ENCODE measurements at places on chromosomes 1 and 21.

DNA sequence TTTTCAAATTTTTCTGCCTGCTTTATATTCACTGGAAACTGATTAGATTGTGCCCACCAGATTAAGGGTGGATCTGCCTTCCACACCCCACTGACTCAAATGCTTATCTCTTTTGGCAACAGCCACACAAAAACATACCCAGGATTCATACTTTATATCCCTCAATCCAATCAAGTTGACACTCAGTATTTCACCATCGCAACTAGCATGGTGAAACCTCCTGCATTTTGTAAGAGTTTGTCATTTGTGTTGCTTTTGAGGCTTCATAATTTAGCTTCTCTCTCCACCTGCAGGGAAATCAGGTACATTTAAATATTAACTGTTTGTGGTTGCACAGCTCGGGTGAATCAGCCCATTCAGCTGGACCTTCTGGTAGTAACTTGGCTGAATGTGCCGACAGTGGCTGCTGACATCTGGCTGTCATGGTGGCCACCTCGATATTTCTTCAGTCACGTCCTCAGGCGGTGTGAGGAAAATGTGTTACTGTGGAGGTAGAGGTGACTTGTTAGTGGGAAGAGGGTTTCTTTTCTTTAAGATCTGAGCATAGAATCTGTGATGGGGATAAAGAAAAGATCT is 224.0 kb downstream of the PTBP2 start:
- no peak for DNase-seq

DNA sequence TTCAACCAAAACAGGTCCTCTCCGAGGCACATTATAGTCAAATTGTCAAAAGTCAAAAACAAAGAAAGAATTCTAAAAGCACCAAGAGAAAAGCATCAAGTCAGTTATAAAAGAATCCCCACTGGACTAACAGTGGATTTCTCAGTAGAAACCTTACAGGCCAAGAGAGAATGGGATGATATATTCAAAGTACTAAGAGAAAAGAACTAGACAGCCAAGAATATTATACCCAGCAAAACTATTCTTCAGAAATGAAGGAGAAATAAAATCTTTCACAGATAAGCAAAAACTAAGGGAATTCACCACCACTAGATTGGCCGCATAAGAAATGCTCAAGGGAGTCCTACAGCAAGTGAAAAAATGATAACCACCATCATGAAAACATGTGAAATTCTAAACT is 16.1 kb downstream of the OLFML3 start:
- DNase-seq = no peak

DNA sequence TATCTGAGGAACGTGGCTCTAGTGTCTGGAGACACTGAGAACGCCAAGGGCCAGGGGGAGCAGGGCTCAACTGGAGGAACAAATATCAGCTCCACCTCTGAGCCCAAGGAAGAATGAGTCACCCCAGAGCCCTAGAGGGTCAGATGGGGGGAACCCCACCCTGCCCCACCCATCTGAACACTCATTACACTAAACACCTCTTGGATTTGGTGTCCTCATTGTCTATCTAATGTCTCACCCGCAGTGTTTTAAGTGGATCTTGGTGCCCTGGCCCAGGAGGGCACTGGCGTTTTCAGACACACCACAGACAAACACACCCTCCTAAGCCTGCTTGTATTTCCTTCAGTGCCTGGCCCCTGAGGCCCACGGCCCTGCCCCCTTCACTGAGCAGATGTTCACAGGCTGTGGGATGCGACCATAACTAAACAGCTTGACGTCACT is 2.2 kb upstream of the FALEC start:
- no peak for DNase-seq

GRCh38 chr1:207079706-207080241 is 8.9 kb upstream of the C4BPB start:
- no peak for DNase-seq

DNA sequence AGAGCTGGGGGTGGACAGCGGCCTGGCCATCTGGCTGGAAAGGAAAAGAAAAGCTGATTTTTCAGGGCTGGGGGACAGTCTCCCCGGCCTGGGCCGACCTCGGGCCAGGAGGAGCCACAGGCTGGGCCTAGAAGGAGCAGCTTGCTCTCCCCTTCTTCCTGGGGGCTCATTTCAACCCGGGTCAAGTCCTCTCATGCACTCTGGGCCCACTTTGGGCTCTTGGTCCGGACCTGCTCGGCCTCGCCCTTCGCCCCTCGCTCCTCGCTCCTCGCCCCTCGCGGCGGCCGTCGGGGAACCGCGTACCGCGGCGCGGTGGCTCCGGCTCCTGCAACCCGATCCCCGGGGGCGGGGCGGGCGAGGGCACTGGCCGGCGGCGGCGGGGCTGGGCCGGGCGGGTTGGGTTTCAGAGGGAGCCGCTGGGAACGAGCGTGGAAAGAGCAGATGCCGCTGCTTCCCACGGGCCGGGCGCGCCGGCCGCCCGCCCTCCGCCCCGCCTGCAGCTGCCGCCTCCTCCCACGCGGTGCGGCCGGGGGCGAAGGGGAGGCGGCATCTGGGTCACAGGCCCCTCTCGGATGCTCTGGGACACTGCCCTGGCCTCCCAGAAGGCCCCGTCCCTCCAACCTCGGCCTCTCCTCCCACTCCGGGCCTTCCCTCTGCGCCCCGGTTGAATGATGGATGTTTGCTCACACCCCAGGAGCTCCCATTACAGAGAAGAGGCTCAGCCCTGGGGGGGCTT is 6.6 kb downstream of the HEYL start:
- DNase-seq = no peak

GRCh38 chr1:39861003-39861402 is 22.3 kb downstream of the TRIT1 start:
- DNase-seq = no peak

GRCh38 chr1:154351363-154352068 is 26.2 kb downstream of the ATP8B2 start:
- DNase-seq = no peak

- no peak for DNase-seq
These were observed 56.4 kb downstream of the ETS2 start for GRCh38 chr21:38861989-38862683.

- DNase-seq = no peak
These were observed 120.9 kb upstream of the KIAA1614 start for GRCh38 chr1:180791806-180792205.

DNA sequence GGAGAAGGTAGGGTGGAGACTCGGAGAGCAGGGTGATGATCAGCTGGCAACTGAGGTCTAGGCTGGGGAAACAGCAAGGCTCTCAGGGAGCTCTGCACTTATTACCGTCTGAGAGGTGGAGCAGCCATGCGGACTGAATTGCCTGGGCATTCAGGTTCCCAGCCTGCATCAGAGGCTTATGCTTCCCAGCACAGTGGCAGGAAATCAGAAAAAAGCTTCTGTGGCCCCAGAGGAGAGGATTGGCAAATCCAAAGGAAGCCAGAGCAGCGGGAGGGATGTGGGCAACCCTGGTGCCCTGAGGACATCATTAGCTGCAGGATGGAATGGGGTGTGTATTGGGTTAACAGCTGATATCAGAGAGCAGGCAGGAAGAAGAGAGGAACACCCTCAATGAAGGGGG is 374.1 kb upstream of the POU3F1 start:
- DNase-seq = no peak

- no peak for DNase-seq
These were observed 179.3 kb downstream of the BARHL2 start for GRCh38 chr1:90537606-90538362.

DNA sequence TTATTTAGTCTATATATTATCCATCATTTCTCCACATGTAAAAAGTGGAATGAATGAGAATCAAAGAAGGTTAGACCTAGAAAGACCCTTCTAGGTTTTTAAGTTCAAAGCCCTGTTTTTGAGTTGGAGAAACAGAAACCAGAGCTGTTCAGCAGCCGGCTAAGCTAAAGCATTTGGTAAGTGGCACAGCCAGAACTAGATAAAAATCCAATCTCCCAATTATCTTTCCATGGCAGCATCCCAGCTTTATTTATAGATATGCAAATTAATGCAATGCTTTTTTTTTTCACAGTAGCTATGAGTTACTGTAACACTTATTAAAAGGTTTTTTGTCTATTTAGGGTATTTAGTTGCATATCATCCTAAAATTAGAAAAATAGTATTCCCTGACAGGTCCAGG is 85.1 kb downstream of the NIBAN1 start:
- DNase-seq = no peak

GRCh38 chr1:167059045-167059808 is 30.9 kb downstream of the GPA33 start:
- DNase-seq = peak; percentile 45

- no peak for DNase-seq
These were observed 128.2 kb downstream of the NFIA start for GRCh38 chr1:61210435-61211154.

DNA sequence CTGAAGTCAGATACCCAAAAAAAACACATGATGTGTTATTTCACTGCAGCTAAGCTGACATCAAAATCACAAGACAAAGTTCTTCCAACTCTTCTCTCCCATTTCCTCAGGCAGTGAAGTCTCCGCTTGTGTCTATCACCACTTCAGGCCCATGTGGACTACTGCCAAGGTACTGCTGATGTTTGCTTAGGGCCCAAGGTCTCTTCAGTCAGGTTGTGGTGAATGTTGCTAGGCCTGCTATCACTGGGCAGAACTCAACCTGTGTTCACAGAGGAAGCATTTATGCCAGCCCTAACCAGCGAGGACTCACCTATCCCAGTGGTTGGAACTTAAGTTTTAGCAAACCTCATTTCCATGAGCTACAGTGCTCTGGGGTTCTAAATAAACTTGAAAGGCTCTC is 156.5 kb upstream of the BRINP3 start:
- no peak for DNase-seq

DNA sequence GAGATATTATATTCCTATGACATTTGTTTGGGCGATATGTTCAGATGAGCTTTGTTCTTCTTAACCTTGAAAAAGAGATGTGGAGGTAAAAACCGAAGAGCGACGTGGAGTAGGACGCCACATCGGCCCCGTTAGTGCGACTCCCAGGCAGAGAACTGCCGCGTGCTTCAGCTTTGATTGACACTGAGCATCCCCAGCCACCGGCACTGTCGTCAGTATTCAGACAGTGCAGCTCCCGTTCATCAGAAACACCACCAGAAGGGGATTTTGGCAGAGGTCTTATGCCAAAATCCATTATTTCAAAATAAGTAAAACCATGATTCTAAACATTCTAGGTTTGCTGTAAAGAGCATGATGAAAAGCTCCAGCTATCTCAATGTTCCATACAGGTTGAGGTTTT is 66.5 kb downstream of the AGPAT3 start:
- DNase-seq = no peak

Measured in stimulated activated CD4-positive, alpha-beta T cell treated with anti-CD3 and anti-CD28 coated beads, Interleukin-1b, Interleukin-23, amount 100 ng/mL, for 1 hour (primary cell).